ENCODE measurements at places on chromosomes 13 and 19. TPM values are rescaled to one million over a fixed set of nuclear protein-coding genes. Genes with fewer than 3 reads are reported as not detected.

WASF3 gene
- polyA plus RNA-seq = 10.4 TPM

GNG7 gene
- 1.9 TPM for polyA plus RNA-seq

DCT gene
- not detected for polyA plus RNA-seq

TSKS gene
- not detected for polyA plus RNA-seq

SERPINE3 gene
- 297 TPM for polyA plus RNA-seq

TNFSF13B gene
- 0.97 TPM for polyA plus RNA-seq

FBXO27 gene
- polyA plus RNA-seq = 10.3 TPM

RGL3 gene
- polyA plus RNA-seq = 55.6 TPM

GIPC3 gene
- 0.19 TPM for polyA plus RNA-seq

OLFM4 gene
- polyA plus RNA-seq = 4.5 TPM

NCR1 gene
- not detected for polyA plus RNA-seq

SKA3 gene
- 3.1 TPM for polyA plus RNA-seq

PGLYRP1 gene
- not detected for polyA plus RNA-seq

CYP2B6 gene
- 0.88 TPM for polyA plus RNA-seq

KCNC3 gene
- 1.6 TPM for polyA plus RNA-seq

CYP2F1 gene
- polyA plus RNA-seq = not detected

NLRP4 gene
- not detected for polyA plus RNA-seq

GRAMD1A gene
- polyA plus RNA-seq = 92.4 TPM

CGB1 gene
- 0.52 TPM for polyA plus RNA-seq

CEACAM19 gene
- 5.6 TPM for polyA plus RNA-seq

CEBPA gene
- 103 TPM for polyA plus RNA-seq

MYH14 gene
- 31.7 TPM for polyA plus RNA-seq

MAMSTR gene
- polyA plus RNA-seq = 7.5 TPM

SOX21 gene
- polyA plus RNA-seq = 0.65 TPM

SMIM24 gene
- polyA plus RNA-seq = 151 TPM

ZNF729 gene
- polyA plus RNA-seq = not detected

CNN1 gene
- polyA plus RNA-seq = 12.9 TPM

ZSCAN4 gene
- polyA plus RNA-seq = not detected

C2CD4C gene
- 4.6 TPM for polyA plus RNA-seq

TTC9B gene
- polyA plus RNA-seq = 0.21 TPM

LYPD5 gene
- polyA plus RNA-seq = 1.9 TPM

CD177 gene
- polyA plus RNA-seq = not detected

HIPK4 gene
- polyA plus RNA-seq = not detected

KLK4 gene
- polyA plus RNA-seq = 0.33 TPM

MARCHF2 gene
- polyA plus RNA-seq = 32.9 TPM

CYSLTR2 gene
- polyA plus RNA-seq = 5.3 TPM

CYP4F8 gene
- not detected for polyA plus RNA-seq

F2RL3 gene
- polyA plus RNA-seq = 0.57 TPM

GJB6 gene
- 1.2 TPM for polyA plus RNA-seq

ZNF382 gene
- 2.4 TPM for polyA plus RNA-seq

Measured in hepatocyte (in vitro differentiated cells).